Spinal cord (tissue), 10 donors: ENCODE measurements at places on chromosomes 2 and 18. TPM values are rescaled to one million over a fixed set of nuclear protein-coding genes. Genes with fewer than 3 reads are reported as not detected.

- no peaks in the 10 kb centered on the region for H3K27me3 ChIP-seq
- H3K4me1 ChIP-seq: no peaks in the 10 kb centered on the region
- peaks cover 3% of the 10 kb centered on the region for H3K36me3 ChIP-seq
- no peak for DNase-seq
- no peak overlapping the region for H3K4me3 ChIP-seq
Measured at GRCh38 chr2:24613154-24613814, 122.2 kb downstream of the NCOA1 start.

DNA sequence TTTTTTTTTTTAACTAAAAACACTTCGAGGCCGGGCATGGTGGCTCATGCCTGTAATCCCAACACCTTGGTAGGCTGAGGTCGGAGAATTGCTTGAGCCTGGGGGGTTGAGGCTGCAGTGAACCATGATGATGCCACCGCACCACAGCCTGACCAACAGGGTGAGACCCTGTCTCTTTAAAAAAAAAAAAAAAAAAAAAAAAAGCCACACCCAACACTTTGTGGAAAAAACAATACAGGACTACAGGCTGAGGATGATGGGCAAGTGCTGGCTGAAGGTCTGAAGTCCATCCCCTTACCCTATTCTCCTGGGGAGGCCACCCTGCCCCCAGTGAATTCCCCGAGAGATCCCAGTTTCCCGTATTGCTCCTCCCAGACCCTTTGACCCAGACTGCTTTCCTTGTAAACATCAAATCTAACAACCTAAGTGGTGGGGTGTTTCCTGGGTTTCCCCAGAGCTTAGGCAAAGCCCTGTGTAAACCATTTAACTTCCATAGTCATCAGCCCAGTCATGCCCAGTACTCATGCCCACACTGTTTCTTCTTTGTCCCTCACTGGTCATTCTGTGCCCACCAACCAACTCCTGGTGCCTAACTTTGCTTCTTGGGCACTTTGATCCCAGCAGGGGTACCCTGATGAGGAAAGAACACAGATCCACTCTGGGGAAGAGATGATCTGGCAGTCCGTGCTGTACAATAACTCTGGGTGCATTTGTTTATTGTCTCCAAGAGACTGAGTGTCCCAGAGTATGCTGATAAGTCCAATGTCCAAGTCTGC is 5.8 kb upstream of the TMEM37 start:
- no peak for DNase-seq
- peaks cover 21% of the 10 kb centered on the region for H3K27me3 ChIP-seq
- H3K4me1 ChIP-seq: peaks cover under 1% of the 10 kb centered on the region
- no peaks in the 10 kb centered on the region for H3K36me3 ChIP-seq

TMEM37 gene
- total RNA-seq: 0.69 TPM

SPDYA gene
- 2.3 TPM for total RNA-seq

GRCh38 chr2:129918604-129919003 is 60.9 kb upstream of the RAB6C start:
- no peaks in the 10 kb centered on the region for H3K36me3 ChIP-seq
- DNase-seq: no peak
- no peak overlapping the region for H3K4me3 ChIP-seq
- H3K27ac ChIP-seq: no peak overlapping the region
- H3K27me3 ChIP-seq: peaks cover 12% of the 10 kb centered on the region
- peaks cover 19% of the 10 kb centered on the region for H3K4me1 ChIP-seq

GRCh38 chr2:112683550-112684414 is 37.0 kb upstream of the NT5DC4 start:
- H3K27me3 ChIP-seq: no peaks in the 10 kb centered on the region
- DNase-seq: no peak
- H3K4me1 ChIP-seq: peaks cover 10% of the 10 kb centered on the region
- no peak overlapping the region for H3K27ac ChIP-seq

CKAP2L gene
- total RNA-seq: 6.8 TPM

GRCh38 chr2:63055226-63056106 is 4.8 kb downstream of the OTX1 start:
- H3K4me1 ChIP-seq: peaks cover 87% of the 10 kb centered on the region
- no peaks in the 10 kb centered on the region for H3K36me3 ChIP-seq
- H3K4me3 ChIP-seq: no peak overlapping the region
- DNase-seq: no peak

LBX2 gene
- total RNA-seq: 0.33 TPM

CFAP221 gene
- total RNA-seq: 12.8 TPM
